ENCODE measurements at places on chromosomes 13 and 19. TPM values are rescaled to one million over a fixed set of nuclear protein-coding genes. Genes with fewer than 3 reads are reported as not detected.

DNA sequence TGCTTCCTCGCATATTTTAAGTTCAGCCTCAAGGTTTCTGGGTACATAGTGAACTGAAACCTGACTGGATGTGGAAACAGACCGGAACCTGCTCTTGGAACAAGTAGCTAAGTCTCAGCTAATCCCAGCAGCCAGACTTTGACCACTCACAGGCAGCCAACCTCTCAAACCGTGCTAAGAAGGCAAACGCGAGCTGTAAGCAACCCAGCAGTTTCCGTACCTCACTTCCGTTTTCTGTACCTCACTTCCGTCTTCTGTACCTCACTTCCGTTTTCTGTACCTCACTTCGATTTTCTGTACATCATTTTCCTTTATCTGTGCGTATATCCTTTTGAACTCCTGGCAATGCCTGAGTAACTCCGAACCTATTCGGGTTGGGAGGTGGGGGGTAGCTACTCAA is 96.8 kb downstream of the SUCLA2 start:
- H3K36me3 ChIP-seq, result no peaks in the 10 kb centered on the region
- H3K4me3 ChIP-seq, result no peak overlapping the region
- no peak for DNase-seq
- no peaks in the 10 kb centered on the region for H3K27me3 ChIP-seq
- H3K27ac ChIP-seq, result no peak overlapping the region

- H3K4me3 ChIP-seq, result no peak overlapping the region
- H3K27ac ChIP-seq, result no peak overlapping the region
- H3K27me3 ChIP-seq, result no peaks in the 10 kb centered on the region
- no peaks in the 10 kb centered on the region for H3K36me3 ChIP-seq
- no peaks in the 10 kb centered on the region for H3K4me1 ChIP-seq
Observed at GRCh38 chr13:46183018-46183946, 1.3 kb upstream of the LCP1 start.

GRCh38 chr19:1453525-1454364 is 3.8 kb downstream of the APC2 start:
- H3K4me3 ChIP-seq, result no peak overlapping the region
- H3K4me1 ChIP-seq, result no peaks in the 10 kb centered on the region
- no peak for DNase-seq
- no peaks in the 10 kb centered on the region for H3K27me3 ChIP-seq
- H3K27ac ChIP-seq, result no peak overlapping the region
- no peaks in the 10 kb centered on the region for H3K36me3 ChIP-seq

- H3K4me3 ChIP-seq, result no peak overlapping the region
- H3K4me1 ChIP-seq, result no peaks in the 10 kb centered on the region
- no peak for DNase-seq
- H3K27ac ChIP-seq, result no peak overlapping the region
Observed at GRCh38 chr19:18499055-18499775, 22.7 kb downstream of the ELL start.

GRCh38 chr19:56953470-56953869 is 112.9 kb upstream of the PEG3 start:
- H3K27ac ChIP-seq, result no peak overlapping the region
- no peak for DNase-seq
- no peak overlapping the region for H3K4me3 ChIP-seq
- no peaks in the 10 kb centered on the region for H3K27me3 ChIP-seq
- no peaks in the 10 kb centered on the region for H3K4me1 ChIP-seq
- H3K36me3 ChIP-seq, result no peaks in the 10 kb centered on the region

DNA sequence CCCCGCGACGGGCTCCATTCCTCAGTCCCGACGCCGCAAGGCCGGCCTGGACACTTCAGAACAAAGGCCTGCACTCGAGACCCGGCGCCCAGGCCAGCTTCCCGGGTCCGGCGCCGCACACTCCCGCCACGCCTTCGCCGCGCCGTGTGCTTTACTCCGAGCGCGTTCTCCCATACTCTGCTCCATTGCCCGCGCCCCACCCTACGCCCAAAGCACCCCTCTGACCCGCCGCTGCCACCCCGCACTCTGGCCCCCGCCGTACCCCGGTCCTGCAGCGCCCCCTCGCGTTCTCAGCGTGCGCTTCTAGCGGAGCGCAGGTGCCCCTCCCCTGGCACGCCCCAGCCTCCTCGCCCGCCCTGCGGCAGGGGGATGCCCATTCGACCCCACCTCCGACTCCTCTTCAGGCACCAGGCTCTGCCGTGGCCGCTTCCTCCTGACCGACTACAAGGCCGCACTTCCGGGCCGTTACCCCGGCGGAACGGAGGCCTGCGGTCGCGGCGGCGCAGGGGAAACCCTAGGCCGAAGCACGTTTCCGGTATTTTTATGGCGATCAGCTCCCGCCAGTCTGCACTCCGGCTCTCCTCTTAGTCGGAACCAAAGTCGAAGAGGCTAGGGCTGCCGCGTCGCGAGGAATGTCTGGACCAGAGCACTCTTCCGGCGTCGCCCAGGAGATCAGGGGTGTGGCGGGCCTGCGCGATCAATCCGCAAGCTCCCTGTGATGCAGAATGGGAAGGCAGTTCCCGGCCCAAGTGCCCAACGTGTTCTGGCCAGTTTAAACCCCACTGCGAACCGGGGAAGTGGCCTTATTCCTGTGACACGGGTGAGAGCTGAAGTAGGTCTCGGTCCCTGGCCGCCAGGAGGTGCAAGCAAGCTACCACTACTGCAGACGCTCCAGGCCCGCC is at the start of gene ZBTB45:
ZBTB45 (minus strand) TSS at position 456 of the 902 bp plus-strand sequence. CDS start 2,137 bp downstream, outside the sequence.
- no peaks in the 10 kb centered on the region for H3K27me3 ChIP-seq
- no peaks in the 10 kb centered on the region for H3K4me1 ChIP-seq
- no peaks in the 10 kb centered on the region for H3K36me3 ChIP-seq
- peak; percentile 95 for DNase-seq

- no peak for DNase-seq
- H3K27ac ChIP-seq, result no peak overlapping the region
- no peak overlapping the region for H3K4me3 ChIP-seq
- peaks cover 13% of the 10 kb centered on the region for H3K4me1 ChIP-seq
- no peaks in the 10 kb centered on the region for H3K36me3 ChIP-seq
- H3K27me3 ChIP-seq, result no peaks in the 10 kb centered on the region
Observed at GRCh38 chr13:110300090-110300815, 6.7 kb downstream of the COL4A1 start.

DNA sequence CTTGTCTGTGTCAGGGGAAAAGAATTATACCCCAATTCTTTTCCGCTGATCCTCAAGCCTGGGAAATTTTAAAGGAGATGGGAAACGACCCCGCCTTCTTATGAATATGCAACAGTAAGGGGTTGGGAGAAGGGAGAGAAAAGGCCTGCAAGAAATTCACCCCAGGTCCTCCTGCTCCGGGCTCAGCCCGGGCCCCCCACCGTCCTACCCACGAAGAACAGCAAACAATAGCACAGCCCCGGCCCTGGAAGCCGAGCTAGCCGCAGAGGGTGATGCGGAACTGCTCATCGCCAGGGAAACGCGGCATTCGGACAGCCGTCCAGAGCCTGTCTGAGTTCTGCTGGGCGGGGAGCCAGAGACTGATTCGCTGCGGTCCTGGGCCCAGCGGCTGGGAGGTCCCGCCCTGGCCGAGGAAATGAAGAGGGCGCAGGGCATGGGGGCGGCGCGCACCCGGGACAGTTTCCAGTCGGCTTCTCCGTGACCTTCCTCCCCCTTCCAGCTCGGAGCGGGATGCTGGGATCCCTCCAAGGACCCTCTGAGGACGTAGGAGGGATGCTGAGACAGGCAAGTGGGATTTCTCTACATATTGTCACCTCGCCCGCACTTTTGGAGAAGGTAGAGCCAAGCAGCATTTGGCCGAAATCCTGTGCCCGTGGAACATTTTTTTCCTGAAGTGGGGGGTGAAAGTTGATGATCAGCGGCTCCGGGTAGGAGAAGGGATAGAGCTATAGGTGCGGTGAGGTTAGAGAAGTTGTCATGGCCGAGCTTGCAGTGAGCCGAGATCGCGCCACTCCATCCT is 82.3 kb upstream of the C1QTNF9B start:
- DNase-seq, result peak; percentile 92
- H3K4me3 ChIP-seq, result peak overlapping the region; percentile 8
- no peaks in the 10 kb centered on the region for H3K27me3 ChIP-seq
- H3K27ac ChIP-seq, result no peak overlapping the region

DNA sequence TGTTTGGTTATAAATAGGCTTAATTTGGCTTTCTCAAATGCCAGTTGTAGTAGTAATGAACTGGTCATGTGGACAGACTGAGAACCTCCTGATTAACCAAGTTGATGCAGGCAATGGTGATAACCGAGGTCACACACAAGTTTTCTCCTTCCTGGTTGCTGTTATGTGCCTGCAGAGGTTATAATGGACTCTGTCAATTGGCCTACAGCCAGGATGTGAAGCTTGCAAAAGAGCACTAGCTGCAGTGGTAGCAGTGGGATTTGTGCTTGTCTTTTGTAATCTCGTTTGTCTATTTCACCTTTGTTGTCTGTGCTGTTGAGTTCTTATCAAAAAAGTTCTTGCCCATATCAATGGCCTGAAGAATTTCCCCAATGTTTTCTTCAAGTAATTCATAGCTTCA is 20.6 kb downstream of the OR10H3 start:
- H3K27me3 ChIP-seq, result no peaks in the 10 kb centered on the region
- H3K4me3 ChIP-seq, result no peak overlapping the region
- no peak for DNase-seq
- H3K36me3 ChIP-seq, result no peaks in the 10 kb centered on the region
- no peaks in the 10 kb centered on the region for H3K4me1 ChIP-seq
- H3K27ac ChIP-seq, result no peak overlapping the region

DNA sequence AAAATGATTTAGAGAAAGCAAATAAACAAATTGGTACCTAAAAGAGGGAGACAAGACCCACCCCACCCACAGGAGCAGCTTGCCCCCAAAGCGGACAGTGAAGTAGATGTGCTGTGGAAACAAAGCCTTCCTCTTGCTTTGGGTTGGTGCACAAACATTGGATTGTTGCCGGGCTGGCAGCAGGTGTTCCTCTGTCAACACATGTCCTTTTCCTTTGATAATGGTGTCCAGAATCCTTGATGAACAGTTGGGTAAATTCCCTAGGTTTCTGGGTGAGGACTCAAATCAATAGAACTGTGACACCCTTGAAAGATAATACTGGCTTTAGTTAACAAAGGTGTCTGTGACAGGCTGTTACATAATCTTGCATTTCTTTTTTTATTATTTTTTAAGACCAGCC is 311.8 kb downstream of the SPRY2 start:
- H3K27ac ChIP-seq, result no peak overlapping the region
- H3K36me3 ChIP-seq, result no peaks in the 10 kb centered on the region
- no peak overlapping the region for H3K4me3 ChIP-seq
- DNase-seq, result no peak
- H3K4me1 ChIP-seq, result no peaks in the 10 kb centered on the region

- H3K36me3 ChIP-seq, result no peaks in the 10 kb centered on the region
- no peak for DNase-seq
- H3K27ac ChIP-seq, result no peak overlapping the region
- H3K4me3 ChIP-seq, result no peak overlapping the region
Observed at GRCh38 chr13:45723798-45724197, 21.7 kb downstream of the CBY2 start.

GRCh38 chr19:46063201-46063600 is 22.4 kb upstream of the IGFL4 start:
- no peak overlapping the region for H3K27ac ChIP-seq
- no peak for DNase-seq
- H3K27me3 ChIP-seq, result no peaks in the 10 kb centered on the region
- H3K4me3 ChIP-seq, result no peak overlapping the region
- H3K4me1 ChIP-seq, result no peaks in the 10 kb centered on the region

DNA sequence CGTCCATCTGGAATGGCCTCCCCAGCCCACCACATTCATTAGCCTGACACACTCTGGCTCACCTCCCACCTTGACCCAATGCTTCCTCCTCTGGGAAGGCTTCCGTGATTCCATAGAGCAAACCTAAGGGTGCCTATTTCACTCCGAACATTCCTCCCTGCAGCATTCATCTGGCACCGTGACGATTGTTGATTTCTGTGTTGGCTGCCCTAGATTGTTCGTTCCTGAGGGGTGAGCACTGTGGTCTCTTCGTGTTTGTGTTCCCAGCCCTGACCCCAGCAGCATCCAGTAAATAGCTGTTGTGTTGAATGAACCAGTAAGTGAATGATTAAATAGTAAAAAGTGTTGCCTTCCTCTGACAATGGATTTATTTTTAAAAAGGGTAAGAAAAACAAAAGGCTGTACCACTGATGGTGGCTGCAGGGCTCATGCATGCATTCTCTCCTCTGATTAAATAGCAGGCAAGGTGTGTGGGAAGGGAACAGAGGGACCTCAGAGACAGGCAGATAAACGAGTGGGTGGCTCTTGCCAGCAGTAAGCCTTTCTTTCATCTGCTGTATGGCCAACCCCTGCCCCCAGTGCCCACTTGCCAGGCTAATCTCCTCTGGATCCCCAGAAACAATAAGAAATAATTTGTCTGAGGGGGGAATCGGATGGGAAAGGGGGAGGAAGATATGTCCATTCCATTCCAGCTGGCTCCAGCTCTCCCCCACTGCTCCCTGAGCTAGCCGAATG is 48.4 kb upstream of the CACNA1A start:
- H3K27me3 ChIP-seq, result no peaks in the 10 kb centered on the region
- H3K36me3 ChIP-seq, result no peaks in the 10 kb centered on the region
- no peak overlapping the region for H3K27ac ChIP-seq
- no peak for DNase-seq

GRCh38 chr19:21466627-21467026 is 38.8 kb upstream of the ZNF429 start:
- no peaks in the 10 kb centered on the region for H3K27me3 ChIP-seq
- no peak for DNase-seq
- H3K27ac ChIP-seq, result no peak overlapping the region
- no peak overlapping the region for H3K4me3 ChIP-seq
- H3K36me3 ChIP-seq, result no peaks in the 10 kb centered on the region

DNA sequence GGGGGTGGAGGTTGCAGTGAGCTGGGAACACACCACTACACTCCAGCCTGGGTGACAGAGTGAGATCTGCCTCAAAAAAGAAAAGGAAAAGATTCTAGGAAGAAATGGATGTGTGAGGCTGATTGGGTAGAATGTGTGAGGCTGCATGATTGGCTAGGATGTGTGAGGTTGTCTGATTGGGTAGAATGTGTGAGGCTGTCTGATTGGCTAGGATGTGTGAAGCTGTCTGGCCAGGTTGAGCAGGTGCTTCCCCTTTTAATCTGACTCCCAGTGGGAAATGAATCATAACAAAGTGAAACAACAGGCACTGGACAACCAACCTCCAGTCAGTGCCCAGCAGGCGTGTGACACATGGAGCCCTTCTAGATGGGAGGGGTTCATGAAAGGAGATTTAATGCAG is 14.7 kb downstream of the C13orf46 start:
- no peaks in the 10 kb centered on the region for H3K36me3 ChIP-seq
- no peaks in the 10 kb centered on the region for H3K27me3 ChIP-seq
- H3K4me3 ChIP-seq, result no peak overlapping the region
- DNase-seq, result no peak
- no peak overlapping the region for H3K27ac ChIP-seq
- H3K4me1 ChIP-seq, result no peaks in the 10 kb centered on the region

DNA sequence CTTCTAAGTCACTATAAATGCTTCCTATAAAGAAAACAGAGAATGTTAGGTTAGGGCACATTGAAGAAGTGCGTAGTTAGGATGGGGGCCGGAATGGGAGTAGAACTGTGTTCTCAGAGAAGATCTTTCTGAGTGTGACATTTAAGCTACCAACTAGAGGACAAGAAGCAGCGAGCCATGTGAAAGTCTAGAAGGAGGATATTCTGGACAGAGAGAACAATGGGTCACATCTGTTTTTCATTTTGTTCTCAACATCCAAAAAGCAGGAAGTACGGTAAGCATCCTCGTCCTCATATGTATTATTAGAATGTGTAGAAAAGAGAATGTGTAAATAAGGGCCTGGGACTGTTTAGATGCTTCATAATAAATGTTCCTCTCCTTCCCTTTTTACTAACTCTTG is 44.5 kb upstream of the PARP4 start:
- H3K4me1 ChIP-seq, result no peaks in the 10 kb centered on the region
- no peak overlapping the region for H3K4me3 ChIP-seq
- no peak for DNase-seq
- no peak overlapping the region for H3K27ac ChIP-seq

Gene SLC10A2
- not detected for total RNA-seq

Gene GRIN2D
- total RNA-seq, result 4.0 TPM
